ENCODE measurements at places on chromosomes 16 and 17.

GRCh38 chr17:79515646-79516571, 94.9 kb downstream of the RBFOX3 start:
- no peak for DNase-seq

DNA sequence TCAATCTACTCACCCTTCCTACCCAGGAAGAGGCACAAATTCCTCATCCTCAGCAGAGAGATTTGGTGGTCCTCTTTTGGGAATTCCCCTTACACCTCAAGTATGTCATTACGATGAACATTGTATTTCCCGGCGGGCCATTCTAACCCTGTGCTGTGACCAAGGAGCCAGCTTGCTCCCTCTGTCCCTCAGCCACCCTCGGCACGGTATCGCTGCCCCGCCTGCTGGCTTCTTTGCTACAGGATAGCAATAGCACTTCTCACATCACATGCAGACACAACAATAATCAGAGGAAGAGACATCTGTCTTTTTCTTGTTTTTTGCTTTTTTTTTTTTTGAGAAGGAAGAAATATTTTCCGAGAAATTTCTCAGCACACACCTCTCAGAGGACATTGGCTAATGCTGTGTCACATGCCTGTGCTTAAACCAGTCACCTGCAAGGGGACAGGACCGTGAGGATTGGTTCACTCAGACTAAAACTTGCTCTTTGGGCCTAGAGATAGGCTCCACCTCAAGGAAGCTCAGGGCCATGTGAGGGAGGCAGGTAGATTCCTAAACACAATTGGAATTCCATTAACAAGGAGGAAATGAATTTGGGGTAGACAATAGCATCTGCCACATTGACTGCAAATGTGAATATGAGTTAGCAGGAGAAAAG, 41.2 kb downstream of the TMC5 start:
- no peak for DNase-seq

DNA sequence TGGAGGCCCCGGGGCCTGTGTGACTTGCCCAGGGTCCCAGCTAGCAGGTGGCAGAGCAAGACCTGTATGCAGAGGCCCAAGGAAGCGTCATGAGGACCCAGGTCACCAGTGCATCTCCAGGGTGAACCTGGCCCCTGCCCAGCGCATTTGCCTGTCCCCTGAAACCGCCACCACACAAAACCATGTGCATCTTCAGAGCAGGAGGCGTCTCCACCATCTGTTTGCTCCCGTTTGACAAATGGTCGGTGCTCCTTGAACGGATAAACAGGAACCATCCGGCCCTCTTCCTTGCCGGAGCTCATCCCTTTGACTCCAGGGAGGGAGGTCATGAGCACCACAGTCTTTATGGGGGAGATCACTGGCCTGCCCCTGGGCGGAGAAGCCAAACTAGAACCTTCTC, 62.5 kb downstream of the JPH3 start:
- DNase-seq: no peak

- DNase-seq: no peak
Observed at GRCh38 chr17:54368906-54369305, 531.7 kb upstream of the TOM1L1 start.

- DNase-seq: no peak
Observed at GRCh38 chr17:72120642-72121163, at the start of gene SOX9. Gene SOX9 (plus strand): TSS chr17:72121020. CDS start chr17:72121392, 372 bp downstream.

GRCh38 chr17:32285746-32286517, 20.3 kb downstream of the RHBDL3 start:
- no peak for DNase-seq

- no peak for DNase-seq
Observed at GRCh38 chr16:83722456-83723183, 85.2 kb upstream of the HSBP1 start.

- no peak for DNase-seq
Observed at GRCh38 chr16:65910291-65910690, 456.2 kb upstream of the CDH5 start.

- DNase-seq: no peak
Observed at GRCh38 chr17:48883171-48883570, 9.4 kb upstream of the ATP5MC1 start.

GRCh38 chr17:71910002-71910401, 210.8 kb upstream of the SOX9 start:
- no peak for DNase-seq

DNA sequence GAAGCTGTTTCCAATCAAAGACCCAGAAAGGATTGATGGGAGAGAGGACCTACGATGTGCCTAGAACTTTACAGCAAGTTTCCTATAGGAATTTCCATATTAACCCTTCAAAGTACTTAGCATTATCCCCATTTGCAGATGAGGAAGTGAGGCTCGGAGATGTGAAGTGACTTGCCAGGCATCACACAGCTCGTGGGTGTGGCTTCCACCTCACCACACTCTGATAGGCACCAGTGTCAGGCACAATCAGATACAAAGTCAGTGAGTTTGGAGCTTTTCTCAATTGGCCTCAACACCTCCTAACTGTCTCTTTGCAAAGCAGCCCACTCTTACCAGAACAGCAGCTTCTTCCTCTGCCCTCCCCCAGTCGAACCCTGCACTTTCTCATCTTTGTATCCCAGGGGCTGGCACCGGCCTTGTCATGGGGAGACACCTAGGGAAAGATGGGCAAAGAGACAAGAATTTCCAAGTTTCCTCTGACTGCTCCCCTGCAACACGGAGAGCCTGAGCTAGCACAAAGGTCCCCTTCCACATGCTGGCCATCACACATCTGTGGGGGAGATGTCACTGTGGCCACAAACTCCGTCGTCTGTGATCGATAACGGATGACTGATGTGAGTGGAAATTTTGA, 37.4 kb upstream of the CCL1 start:
- no peak for DNase-seq

- no peak for DNase-seq
Observed at GRCh38 chr17:35238821-35239220, 4.1 kb upstream of the SLFN5 start.

GRCh38 chr17:73281928-73282327, 20.2 kb upstream of the CPSF4L start:
- DNase-seq: no peak

DNA sequence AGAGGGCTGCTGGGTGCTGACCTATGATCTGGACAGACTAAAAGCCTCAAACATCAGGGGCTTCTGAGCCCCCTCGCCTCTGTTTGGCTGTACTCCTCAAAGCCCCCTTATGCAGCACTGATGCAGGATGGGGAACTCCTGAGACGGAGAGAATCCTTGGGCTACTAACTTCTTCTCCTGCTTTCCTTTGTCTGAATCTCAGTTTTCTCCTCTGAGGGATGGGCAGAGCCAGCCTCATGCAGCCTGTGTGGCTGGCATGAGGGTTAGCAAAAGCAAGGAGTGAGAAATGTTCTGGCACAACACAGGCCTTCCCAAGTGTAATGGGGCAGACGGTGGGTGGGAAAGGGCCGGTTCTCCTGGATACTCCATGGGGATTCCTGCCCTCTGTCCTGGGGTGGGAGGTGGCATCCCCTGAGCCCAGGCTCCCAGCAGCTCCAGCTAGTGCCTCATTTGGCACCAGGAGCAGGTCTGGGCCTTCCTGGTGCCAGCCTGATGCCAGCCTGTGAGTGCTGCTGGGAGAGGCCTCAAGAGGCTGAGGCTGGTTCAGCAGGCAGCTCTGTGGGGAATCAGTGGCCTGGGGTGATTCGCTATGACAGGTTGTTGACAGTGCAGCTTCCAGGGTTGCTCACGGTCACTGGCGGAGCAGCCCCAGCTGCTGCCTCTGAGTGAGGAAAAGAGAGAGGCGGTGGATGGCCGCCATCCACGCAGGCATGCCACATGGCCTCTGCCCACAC, 4.0 kb upstream of the BRD7 start:
- DNase-seq: no peak

DNA sequence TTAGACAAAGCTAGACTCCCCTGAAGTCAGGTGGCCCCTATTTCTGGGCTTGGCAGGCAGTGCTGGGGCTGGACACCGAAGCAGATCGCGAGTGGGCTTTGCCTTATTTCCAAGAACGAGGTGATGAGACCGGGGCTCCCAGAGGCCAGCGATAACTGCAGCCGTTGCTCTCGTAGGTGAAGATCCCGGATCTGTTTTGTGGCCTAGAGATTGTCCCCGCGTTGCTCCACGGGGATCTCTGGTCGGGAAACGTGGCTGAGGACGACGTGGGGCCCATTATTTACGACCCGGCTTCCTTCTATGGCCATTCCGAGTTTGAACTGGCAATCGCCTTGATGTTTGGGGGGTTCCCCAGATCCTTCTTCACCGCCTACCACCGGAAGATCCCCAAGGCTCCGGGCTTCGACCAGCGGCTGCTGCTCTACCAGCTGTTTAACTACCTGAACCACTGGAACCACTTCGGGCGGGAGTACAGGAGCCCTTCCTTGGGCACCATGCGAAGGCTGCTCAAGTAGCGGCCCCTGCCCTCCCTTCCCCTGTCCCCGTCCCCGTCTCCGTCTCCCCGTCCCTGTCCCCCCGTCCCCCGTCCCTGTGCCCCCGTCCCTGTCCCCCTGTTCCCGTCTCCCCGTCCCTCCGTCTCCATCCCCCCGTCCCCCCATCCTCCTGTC, 1.5 kb upstream of the TBCD start:
- DNase-seq: no peak

DNA sequence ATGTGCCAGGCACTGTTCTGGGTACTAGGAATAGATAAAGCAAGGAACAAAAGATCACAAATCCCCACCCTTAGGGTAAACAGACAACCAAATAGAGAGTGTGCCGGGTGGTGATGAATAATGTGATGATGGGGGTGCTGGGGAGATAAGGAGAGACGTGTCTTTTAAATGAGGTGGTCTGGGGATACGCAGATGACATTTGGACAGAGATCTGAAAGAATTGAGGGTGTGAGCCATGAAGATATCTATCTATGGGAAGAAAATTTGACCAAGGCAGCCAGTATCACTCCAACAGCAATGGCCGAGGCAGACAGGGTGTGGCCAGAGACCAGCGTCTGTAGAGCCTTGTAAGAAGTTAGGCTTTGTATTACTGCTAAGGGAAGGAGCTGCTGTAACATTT, 165.3 kb downstream of the MRTFB start:
- DNase-seq: no peak

- DNase-seq: no peak
Observed at GRCh38 chr17:19781488-19782458, 33.7 kb upstream of the ALDH3A1 start.

- no peak for DNase-seq
Observed at GRCh38 chr16:88466949-88467348, 13.9 kb downstream of the ZFPM1 start.

DNA sequence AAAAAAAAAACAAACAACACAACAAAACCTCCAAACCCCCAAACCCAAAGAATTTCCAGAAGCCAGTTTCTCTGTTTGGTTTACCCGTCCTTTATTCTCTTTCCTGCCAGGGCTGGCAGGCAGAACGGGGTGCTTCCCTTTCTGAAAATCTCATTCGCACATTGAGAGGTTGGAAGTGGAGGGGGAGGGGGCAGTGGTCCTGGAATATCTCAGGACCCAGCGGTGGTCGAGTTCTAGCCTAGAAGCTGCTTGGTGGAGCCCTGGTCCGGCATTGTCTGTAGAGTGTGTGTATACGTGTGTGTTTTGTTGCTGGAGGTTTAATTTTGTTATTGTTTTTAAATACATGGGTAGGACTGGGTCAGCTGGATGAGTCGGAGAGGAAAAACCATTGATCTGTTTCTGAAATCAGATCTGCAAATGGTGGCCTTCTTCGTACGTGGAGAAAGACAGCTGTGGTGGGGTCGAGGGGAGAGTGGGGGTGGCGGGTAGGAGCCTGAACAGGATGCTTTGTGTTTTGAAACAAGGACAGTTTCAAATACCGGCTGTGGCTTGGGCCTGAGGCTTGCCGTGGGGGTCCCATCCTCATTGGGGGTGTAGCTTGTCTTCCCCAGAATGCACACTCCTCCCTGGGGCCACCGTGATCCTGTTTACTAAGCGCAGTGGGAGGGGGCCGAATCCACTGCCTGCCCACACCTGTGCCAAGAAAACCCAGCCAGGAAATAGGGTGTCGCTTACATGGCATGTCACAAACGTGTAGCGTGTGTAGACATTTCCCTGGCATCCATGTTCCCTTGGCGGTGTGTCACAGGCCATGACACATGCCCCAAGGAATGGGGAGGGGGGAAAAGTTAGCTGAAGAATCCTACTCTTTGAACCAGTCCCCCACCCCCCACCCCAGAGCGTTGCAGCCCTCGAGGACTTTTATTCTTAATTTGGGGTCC, 1.6 kb downstream of the CMIP start:
- peak; percentile 42 for DNase-seq

DNA sequence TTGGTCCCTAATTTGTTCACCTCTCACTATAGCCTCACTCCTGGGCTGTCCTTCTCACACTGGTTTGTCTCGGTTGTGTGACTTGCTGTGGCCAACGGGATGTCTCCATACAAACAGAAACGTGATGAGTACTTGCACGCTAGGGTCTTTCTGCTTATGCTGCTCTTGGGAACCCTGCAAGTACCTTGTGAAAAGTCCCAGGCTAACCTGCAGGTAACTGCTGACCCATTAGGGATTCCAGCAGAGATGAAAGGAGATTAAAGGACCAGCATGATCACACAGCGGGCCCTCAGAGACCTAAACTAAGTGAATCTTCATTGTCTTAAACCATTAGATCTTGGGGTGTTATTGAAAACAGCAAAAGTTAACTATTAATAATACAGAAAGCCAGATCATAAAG, 562.8 kb upstream of the GOT2 start:
- no peak for DNase-seq

- no peak for DNase-seq
Observed at GRCh38 chr17:1711804-1712203, 1.6 kb upstream of the TLCD2 start.

DNA sequence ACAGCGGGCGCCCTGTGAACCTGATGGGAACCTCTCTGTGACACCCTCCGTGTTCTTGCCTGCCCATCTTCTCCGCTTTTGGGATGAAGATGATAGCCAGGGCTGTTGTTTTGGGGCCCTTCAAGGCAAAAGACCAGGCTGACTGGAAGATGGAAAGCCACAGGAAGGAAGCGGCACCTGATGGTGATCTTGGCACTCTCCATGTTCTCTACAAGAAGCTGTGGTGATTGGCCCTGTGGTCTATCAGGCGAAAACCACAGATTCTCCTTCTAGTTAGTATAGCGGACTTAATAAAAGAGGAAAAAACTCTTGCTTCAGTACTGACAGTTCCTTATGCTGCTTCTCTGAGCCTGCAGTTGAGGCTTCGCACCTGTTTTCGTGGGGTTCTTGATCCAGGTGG, 10.5 kb downstream of the CDK5RAP3 start:
- DNase-seq: no peak
